Pericardium fibroblast (primary cell): ENCODE measurements at places on chromosomes 4 and X. TPM values are rescaled to one million over a fixed set of nuclear protein-coding genes. Genes with fewer than 3 reads are reported as not detected.

The RASGEF1B gene
- 1.1 TPM in 1 of 2 replicates, not detected in the other for total RNA-seq

The USP11 gene
- total RNA-seq = 20.4 and 30.3 TPM in 2 replicates

The IQCM gene
- total RNA-seq = not detected in 2 replicates

The TXK gene
- not detected in 2 replicates for total RNA-seq

The ETDA gene
- not detected in 2 replicates for total RNA-seq

The AIFM1 gene
- total RNA-seq = 10.6 and 12.4 TPM in 2 replicates

The KIAA0232 gene
- total RNA-seq = 10.7 and 15.9 TPM in 2 replicates

The EVC gene
- total RNA-seq = 26.9 and 29.2 TPM in 2 replicates

The ANTXR2 gene
- 76.8 and 83.7 TPM in 2 replicates for total RNA-seq

The MAGEB10 gene
- not detected in 2 replicates for total RNA-seq

The IGFBP7 gene
- total RNA-seq = 575 and 1,624 TPM in 2 replicates

The FRG2 gene
- not detected in 2 replicates for total RNA-seq

The ENPEP gene
- 0.43 and 2.7 TPM in 2 replicates for total RNA-seq

The PABPC4L gene
- 0.94 and 3.0 TPM in 2 replicates for total RNA-seq

The GPRASP1 gene
- 0.58 and 0.85 TPM in 2 replicates for total RNA-seq

The COL4A6 gene
- total RNA-seq = 1.3 and 3.5 TPM in 2 replicates

The XK gene
- total RNA-seq = 0.12 TPM in 1 of 2 replicates, not detected in the other

The VCX2 gene
- not detected in 2 replicates for total RNA-seq

The TMEM150C gene
- total RNA-seq = 0.09 and 0.23 TPM in 2 replicates

The ERVMER34-1 gene
- 0.58 and 0.68 TPM in 2 replicates for total RNA-seq

The PDS5A gene
- 27.9 and 34.5 TPM in 2 replicates for total RNA-seq

The H2BW2 gene
- total RNA-seq = not detected in 2 replicates

The CRMP1 gene
- total RNA-seq = 2.5 and 3.0 TPM in 2 replicates

The ZNF157 gene
- total RNA-seq = not detected in 2 replicates

The NPY1R gene
- total RNA-seq = 1.3 TPM in 1 of 2 replicates, not detected in the other

The GPM6B gene
- total RNA-seq = 28.6 and 28.8 TPM in 2 replicates

The TCEAL6 gene
- total RNA-seq = not detected in 2 replicates

The CT47A7 gene
- not detected in 2 replicates for total RNA-seq

The MMGT1 gene
- total RNA-seq = 12.3 and 13.9 TPM in 2 replicates

The HOPX gene
- 0.47 TPM in 1 of 2 replicates, not detected in the other for total RNA-seq

The MAGEA11 gene
- total RNA-seq = not detected in 2 replicates

The IBSP gene
- total RNA-seq = not detected in 2 replicates

The MAGEA10 gene
- total RNA-seq = not detected in 2 replicates

The CYBB gene
- total RNA-seq = 0.12 TPM in 1 of 2 replicates, not detected in the other

The EXOC1L gene
- total RNA-seq = not detected in 2 replicates

The FOXP3 gene
- total RNA-seq = not detected in 2 replicates

The FAM47A gene
- not detected in 2 replicates for total RNA-seq

The TBC1D14 gene
- total RNA-seq = 19.4 and 30.6 TPM in 2 replicates
